Anterior cingulate cortex (tissue), 58 donors: ENCODE measurements at places on chromosomes 4 and X.

DNA sequence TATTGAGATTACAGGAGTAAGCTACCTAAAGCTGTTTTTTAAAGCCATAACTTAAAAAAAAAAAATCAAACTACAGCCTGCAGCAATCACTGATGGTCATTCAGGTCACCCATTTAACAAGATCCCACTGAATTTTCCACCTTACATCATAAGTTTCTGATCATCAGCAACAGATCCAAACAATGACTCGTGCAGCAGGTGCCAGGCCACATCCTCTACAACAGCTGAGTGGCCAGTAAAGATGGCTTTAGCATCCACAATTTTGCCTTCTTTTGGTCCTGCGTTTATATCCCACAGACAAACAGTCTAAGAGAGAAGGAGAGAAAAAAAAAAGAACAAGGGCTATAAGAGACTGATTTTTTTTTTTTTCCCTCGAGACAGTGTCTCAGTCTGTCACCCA lies 16.6 kb downstream of the RBBP7 start:
- DNase-seq = no peak

DNA sequence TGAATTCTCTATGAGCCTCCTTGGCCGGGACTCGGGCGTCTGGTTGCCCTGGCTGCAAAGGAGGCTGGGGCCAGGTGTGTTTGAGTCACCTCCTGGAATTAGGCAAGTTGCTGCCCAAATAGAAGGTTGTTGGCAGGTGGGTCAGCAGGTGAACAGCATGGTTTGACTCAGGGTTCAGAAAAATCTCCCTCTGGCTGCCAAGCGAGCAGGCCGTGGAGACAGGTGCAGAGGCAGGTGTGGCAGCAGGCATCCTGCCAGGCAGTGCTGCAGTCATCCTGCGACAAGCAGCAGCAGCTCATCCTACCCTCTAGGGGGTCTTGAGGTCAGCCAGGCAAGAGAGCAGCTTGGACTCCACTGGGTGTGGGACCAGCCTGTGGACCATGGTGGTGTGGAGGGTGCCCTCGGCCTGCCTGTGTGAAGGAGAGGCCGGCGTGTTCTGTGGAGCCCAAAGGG lies 8.2 kb downstream of the MSANTD1 start:
- DNase-seq = no peak

DNA sequence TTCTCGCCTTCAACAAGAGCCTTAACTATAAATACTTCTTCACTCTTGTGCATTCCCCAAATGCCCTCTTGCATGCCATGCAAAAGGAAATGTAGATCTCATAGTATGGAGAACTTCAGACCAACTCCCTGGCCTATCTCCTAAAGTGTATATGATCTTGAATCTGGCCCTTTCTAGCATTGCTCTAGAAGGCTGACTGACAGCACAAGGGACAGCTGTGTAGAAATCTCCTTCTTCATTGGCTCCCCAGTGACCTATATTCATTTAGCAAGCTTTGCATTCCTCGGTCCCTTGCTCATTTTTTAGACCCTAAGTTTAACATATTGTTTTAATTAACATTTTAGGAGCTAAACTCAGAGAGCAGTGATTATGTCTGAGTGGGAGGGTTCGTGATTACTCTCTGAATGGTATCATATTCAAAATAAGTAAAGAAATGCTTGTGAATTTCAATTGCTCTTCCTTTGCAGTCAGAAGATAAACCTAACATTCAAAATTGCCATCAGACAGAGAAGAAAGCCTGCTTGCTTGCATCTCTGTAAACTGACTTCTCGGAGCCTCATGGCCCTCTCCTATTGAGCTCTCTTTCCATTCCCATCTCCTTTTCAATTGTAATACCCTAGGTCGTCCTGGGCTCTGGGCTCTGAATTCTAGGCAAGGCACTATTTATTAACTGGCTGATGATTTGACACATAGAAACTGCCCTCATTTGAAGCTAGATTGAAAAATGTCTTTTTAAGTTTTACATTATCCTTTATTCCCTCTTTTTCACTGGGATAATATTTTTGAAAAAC lies 120.3 kb upstream of the PRKG2 start:
- no peak for DNase-seq

DNA sequence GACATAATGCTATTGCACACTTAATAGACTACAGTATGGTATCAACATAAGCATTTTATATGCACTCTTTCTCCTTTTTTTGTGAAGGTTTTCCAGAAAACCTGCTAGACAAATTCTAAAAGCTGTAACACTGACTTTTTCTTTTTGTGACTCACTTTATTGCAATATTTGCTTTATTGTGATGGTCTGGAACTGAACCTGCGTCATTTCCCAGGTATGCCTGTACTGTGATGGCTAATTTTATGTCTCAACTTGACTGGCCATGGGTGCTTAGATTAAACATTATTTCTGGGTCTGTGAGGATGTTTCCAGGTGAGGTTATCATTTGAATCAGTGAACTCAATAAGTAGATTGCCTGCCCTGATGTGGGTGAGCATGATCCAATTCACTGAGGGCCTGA lies 35.5 kb upstream of the LAMP2 start:
- DNase-seq = no peak

GRCh38 chr4:42132099-42132498 lies 20.4 kb downstream of the BEND4 start:
- no peak for DNase-seq

- no peak for DNase-seq
These were observed at the start of gene HGFAC for GRCh38 chr4:3441501-3442459. Gene HGFAC, plus strand, starts transcription at chr4:3441968. Its CDS starts 34 bp downstream, at chr4:3442002.

DNA sequence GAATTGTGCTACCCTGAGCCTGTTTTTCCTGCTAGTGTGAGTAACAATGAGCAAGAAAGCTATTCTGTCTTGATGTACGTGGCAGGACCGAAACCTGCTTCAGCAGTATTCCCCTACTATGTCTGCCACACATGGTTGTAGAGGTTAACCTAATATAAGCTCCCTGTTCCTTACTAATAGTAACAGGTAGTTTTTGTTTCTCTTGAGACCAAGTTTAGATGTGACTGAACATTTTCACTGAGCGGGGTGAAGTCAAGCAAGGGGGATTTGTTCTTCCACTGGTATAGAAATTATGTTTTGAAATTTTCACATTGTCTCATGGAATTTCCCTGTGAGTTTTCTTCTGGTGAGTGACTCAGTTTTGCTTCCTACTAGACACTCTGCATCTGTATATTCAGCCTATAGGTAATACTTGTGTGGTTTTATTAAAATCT lies 37.3 kb downstream of the RRAGB start:
- DNase-seq = no peak

DNA sequence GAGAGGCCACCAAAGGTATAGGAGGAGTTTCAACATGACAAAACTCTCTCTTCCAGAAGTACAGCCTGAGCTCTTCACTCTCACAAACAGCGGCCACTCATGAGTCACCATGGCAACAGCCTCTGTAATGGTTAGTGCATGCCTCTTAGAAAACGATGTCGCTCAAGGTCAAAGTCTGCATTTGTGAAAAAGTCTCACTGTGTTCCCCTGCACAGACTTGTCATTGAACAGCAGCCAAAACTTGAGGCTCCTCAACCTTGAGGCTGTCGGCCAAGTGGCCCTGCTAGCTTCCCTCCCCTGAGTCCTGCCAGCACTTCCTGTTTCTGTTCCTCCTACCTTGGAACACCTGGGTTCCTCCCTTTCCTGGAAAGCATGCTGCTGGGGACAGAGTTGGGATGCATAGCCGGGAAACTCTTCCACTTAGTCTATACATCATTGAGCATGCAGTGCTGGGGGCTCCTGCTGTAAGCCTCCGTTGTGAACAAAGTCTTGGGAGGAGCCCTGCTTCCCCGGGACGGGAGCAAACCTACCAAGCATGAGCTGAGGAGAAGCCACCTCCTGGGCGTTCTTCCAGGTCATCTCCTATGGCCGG lies 66.6 kb downstream of the ING2 start:
- DNase-seq = no peak

GRCh38 chr4:47519239-47519883 lies 34.3 kb downstream of the ATP10D start:
- no peak for DNase-seq

- DNase-seq = no peak
These were observed 150.3 kb upstream of the RASGEF1B start for GRCh38 chr4:81622028-81622427.

GRCh38 chr4:152398060-152398459 lies 137.8 kb downstream of the FBXW7 start:
- no peak for DNase-seq

- DNase-seq = no peak
These were observed 33.7 kb upstream of the SHISA3 start for GRCh38 chr4:42363614-42364013.

- no peak for DNase-seq
These were observed 422.1 kb downstream of the BCOR start for GRCh38 chrX:39675619-39676018.

GRCh38 chrX:68177542-68177941 lies 255.8 kb downstream of the OPHN1 start:
- DNase-seq = no peak

DNA sequence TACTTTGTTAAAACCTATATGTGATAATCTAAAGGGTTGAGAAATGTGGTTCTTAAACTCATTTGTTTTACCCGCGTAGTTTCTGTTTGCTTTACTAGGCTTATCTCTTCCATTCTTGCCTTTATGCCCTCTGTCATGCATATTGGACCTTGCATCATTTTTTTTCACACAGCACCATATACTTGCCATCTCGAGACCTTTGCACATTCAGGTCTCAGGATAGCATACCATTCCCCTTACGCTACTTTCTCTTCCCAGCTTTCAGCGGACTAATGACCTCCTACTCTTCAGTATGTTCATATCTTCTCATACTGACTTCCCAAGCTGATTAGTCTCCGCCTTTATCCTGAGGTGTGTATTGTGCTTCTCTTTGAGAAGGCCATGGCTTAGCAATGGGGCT lies 40.5 kb downstream of the USP38 start:
- DNase-seq = no peak

- DNase-seq = no peak
These were observed 116.8 kb downstream of the KLHL4 start for GRCh38 chrX:87634361-87634760.

- no peak for DNase-seq
These were observed 47.1 kb upstream of the NPY2R start for GRCh38 chr4:155161357-155161756.

DNA sequence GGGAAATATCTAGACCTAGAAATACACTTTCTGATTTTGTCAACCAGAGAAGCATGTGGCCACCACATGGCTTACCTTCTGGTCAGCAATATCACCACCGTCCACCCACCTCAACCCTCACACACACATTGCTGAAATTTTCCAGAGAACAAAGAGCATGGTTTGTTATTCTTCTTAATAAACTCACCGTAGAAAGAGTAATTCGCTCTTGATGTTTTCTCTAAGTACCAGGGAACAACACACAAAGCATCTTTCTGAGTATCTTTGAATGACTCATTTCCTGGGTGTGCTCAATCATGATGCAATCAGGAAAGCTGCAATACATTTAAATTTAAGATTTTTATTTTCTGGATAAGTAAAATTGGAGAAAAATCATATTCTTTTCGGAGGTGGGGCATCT lies 24.7 kb upstream of the LRAT start:
- DNase-seq = no peak

DNA sequence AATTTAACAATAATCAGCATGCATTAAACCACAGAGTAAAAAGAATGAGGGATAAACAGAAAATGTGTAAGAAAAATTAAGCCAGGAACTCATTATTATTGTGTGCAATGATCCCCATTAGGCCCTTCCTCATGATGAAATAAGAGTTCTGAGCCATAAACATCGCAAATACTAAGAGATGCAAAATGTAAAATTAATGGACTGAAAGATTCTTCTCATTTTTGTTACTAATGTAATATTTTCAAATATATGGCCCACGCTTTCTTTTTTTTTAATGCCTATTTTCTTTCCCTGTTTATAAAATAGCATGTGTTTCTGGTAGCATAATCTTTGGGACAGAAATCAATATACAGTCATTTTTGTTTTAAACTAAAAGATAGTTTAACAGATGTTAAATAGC lies 281.0 kb downstream of the PDGFC start:
- DNase-seq = no peak

- no peak for DNase-seq
These were observed 711.2 kb downstream of the ADGRL3 start for GRCh38 chr4:61911313-61911756.

- DNase-seq = no peak
These were observed 1695.2 kb downstream of the STIM2 start for GRCh38 chr4:28555866-28556265.

DNA sequence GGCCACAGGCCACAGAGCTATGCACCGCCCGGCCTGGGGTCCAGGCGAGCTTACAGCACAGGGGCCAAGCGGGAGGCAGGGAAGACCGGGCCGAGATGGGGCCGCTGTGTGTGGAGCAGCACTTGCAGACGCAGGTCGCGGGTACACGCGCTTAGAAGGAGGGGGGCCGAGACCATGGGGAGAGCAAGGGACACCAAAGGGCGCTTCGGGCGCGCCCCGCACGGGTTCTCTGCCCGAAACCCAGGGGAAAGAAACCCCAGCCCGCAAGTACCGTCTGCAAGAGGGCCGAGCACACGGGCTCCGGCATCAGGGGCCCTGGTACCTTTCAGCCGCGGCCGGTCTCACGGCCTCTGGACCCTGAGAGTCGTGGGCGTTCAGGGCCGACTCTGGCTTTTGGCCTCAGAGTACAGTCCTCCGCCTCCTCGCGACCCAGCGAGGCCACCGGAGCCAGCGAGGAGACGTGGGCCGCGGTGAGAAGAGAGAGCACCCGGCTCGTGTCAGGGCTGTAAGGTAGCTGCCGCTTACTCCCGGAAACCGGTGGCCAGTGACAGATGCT lies 342 bp downstream of the EOLA2 start:
- DNase-seq = peak; percentile 35

DNA sequence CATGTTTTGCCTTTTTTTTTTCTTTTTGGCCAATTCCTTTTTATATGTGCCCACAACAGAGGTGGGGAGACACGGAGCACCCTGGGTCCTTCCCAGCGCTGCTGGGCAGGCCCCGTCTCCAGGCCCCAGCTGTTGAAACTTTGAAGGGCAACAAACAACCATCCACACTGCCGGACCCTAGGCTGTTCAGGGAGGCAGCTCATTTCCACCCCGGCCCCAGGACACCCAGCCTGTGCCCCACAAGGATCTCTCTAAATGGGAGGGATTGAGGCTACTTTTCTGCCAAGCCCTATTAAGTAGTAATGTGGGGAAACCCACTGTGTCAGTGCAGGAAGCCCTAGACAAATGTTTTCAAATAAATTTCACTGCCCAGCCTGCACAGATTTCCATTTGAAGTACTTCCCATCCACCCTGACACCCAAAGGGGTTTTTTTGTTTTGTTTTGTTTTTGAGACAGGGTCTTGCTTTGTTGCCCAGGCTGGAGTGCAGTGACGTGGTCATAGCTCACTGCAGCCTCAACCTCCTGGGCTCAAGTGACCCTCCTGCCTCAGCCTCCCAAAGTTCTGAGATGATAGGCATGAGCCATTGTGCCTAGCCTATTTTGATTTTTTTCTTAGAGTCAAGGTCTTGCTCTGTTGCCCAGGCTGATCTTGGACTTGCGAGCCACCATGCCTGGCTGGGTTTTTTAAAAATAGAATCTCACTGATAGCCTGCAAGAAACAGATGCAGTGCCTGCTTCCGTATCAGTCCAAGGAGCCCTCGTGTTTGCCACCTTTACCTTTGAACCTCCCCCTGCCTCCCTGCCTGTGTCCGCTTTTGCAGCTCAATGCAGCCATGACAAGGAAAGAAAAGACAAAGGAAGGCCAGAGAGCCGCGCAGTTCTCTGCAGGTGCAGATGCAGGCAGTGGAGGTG lies 13.4 kb upstream of the CLCN4 start:
- no peak for DNase-seq
